Left cardiac atrium (tissue), 4 donors: ENCODE measurements at places on chromosomes 6 and 20. TPM values are rescaled to one million over a fixed set of nuclear protein-coding genes. Genes with fewer than 3 reads are reported as not detected.

DNA sequence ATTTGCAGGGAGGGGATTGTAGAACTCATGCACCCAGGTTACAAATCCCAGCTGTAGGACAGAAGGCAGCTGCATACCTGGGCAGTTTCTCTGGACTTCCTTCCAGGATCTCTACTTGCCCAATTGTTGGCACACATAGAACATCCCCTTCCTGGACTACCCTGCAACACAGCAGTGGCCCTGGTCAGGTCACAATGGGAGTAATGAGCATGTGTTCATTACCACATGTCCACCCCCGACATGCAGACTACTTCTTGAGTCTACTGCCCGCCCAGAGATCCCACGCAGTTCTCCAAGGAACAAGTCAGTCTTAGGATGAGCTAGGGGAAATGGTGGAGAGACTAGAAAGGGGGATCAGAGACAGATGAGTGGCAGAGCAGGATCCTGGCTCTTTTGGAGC is 5.1 kb downstream of the PEX6 start:
- DNase-seq: no peak

- no peak for DNase-seq
Observed at GRCh38 chr6:118101831-118102345, 194.8 kb downstream of the SLC35F1 start.

The PACRG gene
- 4.5 TPM for total RNA-seq

The ELOVL4 gene
- 0.58 TPM for total RNA-seq
